ENCODE measurements at places on chromosomes 1 and 21.

DNA sequence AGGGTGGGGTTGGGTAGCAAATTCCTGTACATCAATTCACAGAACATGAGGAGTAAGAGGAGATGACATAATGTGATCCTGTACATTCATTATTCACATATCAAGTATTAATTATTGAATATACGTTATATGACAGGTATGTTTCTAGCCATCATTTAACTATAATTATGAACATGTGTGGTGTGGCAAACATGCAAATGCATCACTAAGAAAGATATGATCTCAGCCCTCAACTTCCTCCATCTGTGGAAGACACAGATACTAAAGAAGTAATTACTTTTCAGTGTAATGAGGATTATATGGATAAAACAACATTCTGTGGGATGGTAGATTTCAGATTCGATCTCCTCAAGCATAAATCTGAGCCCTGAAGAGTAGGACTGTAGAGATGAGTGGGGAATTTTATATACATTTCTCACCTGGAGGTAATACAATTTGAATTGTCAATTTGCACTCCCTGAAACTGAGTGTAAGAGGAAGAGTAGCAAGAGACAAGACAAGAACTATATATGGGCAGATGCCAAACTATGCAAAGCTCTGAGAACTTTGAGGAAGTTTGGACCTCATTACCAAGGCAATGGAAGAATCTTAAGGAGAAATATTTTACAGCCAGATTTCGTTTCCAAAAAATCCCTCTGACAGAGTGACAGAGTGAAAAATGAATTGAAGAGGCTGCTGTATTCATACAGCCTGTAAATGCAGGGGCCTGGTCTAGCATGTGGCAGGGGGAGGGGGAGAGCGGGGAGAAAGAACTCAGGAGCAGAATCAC is 275.5 kb downstream of the TPR start:
- no peak for DNase-seq

DNA sequence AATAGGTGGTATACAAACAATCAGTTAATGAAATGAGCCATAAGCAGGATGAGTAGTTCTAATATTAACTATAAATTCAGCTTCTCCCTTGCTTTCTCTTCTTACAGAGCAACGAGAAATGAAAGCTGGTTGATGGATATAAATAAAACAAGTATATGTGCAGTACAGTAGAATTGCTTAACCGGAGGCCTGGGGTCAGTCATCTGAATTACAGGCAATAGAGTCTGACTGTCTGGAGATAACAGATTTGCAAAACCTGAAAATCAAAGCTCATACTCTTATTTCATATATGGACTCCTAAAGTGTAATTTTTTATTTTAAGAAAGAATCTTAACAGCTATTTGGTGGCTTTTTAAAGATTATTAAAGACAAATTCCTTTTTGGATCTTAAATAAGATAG is 43.1 kb upstream of the SGIP1 start:
- no peak for DNase-seq

GRCh38 chr1:206586501-206587445 is 25.5 kb downstream of the EIF2D start:
- DNase-seq = no peak

DNA sequence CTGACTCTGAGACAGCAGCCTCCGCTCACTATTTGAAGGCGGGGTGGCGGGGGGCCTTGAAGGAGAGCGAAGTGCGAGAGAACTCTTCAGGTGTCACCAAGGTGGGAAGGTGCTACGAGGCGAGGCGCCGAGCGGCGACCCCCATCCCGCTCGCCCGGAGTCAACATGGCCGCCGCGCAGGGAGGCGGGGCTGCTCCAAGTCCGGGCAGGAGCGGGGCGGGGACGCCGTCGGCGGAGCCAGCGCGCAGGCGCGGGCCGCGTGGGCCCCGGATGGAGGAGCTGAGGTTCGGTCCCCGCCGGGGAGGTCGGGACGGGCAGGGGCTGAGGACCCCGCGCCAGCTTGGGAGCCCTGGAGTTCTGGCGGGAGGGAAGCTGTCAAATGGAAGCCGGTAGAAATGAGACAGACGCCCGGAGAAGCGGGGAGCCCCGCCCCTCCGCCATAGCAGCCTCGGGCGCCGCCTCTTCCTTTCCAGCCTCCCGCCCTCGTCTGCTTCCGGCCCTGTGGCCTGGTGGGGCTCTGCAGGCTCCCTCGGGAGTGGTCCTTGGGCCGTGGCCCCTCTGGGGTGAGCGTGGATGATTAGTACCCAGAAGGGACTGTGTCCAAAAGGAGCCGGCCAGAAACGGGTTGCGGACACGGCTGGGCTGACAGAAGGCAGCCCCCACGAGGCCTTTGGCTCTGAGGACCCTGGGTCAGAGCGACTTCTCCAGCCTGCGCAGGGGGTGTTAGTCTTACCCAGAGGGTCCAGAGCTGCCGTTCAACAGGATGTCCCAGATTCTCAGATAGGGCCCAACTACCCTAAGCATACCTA is at the start of gene PIGV:
PIGV (plus strand) TSS at position 245 of the 809 bp plus-strand sequence. CDS start 2,866 bp downstream, outside the sequence.
- peak; percentile 79 for DNase-seq

- no peak for DNase-seq
These were observed 2.6 kb downstream of the RER1 start for GRCh38 chr1:2394220-2394619.

GRCh38 chr1:197399755-197400521 is 131.9 kb downstream of the CRB1 start:
- peak; percentile 43 for DNase-seq

- DNase-seq = peak; percentile 64
These were observed 7.1 kb upstream of the CLDN19 start for GRCh38 chr1:42747125-42747524.

DNA sequence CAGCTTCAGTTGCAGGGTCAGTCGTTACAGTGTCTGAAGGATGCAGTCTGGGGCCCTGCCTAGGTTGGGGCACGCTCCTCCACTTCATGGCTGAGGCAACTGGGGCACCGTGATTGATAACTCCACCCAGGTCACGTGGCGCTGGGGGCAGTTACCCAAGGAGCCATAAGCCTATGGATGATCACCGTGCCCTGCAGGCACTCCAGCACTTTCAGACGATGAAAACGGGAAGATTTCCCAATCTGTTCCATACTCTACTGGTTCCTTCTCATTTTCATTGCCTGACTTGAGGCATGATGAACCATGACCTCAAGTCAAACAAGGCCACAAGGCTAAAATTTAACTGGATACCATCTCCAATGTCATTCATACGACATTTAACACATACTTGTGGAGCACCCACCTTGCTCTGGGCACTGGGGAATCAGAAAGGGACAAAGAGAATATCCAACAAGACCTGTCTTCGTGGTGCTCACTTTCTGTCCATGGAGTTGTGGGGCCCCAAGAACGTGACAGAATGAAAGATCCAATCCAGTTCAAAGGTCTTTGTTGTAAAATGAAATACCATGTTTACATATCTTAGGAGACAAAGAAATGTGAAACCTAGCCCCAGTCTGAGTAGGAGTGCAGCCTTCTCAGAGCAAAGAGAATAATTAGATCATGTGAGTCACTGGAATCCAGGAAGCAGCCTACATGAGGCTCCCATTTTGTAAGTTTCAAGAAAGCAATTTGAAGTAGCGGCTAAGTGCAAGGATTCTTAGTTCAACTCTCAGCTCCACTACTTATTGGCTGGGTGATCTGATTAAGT is 39.4 kb upstream of the SPOCD1 start:
- no peak for DNase-seq

DNA sequence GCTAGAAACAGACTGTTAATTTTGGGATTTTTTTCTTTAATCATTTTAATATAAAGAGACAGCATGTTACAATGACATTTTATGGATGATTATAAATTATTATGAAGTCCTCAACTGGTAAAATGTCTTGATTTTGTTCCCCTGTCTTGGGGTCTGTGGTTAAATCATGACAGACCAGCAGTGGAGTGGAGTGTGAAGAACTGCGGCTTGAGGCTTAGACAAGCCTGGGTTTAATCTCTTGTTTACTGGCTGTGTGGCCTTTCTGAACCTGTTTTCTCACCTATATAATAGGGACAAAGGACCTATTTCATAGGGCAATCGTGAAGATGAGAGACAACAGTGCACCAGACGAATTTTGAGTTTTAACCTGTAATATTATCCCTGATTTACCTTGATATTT is 1.8 kb upstream of the UMODL1 start:
- DNase-seq = no peak

DNA sequence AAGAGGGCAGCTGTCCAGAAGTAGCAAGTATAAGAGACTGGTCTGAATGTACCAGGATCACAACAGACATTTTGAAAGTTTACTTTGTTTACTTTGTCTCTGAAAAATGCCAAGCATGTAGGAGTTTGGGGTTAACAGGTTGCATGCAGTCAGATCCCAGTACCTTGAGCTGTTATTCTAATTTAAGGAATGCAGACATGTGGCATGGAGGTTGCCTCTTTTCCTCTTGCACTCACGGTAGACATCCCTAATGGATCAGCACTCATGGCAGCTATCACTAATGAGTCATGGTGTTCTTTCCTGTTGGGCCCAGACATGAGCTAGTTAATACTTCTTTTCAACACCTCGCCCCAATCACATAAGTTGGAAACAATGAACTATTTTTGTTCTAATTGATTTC is 67.3 kb downstream of the GADD45A start:
- DNase-seq = no peak

DNA sequence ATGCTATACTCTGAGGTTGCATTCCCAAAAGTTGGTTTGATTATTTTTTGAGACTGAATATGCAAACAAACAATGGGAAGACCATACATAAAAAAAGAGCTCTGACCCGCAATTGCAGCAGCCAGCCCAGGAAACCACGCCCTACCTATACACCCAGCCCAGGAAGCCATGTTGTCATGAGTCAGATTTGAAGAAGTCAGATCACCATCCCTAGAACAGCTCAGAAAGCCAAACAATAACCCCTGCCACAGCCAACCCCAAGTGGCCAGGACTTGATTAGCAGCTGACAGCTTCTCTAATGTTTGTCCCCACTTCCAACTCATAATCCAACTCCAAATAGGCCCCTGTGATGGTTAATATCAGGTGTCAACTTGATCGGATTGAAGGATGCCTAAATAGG is 621.9 kb downstream of the NPHP4 start:
- no peak for DNase-seq

DNA sequence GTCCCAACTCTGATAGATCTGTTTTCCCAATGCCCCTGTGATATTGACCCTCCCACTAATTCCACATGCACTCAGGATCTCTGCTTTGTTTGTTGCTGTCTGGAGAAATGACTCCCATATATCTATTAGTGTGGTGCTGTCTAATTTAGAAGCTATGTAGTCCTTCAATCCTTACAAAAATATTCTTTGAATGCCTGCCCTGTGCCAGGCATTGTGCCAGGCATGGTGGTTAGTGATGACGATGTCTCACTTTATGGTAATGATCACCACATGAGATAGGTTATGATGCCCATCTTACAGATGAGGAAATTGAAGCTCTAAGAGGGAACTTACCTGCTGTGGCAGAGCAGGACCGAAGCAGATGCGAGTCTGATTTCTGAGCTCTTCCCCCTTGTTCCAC is 12.9 kb downstream of the MYOG start:
- DNase-seq = no peak

DNA sequence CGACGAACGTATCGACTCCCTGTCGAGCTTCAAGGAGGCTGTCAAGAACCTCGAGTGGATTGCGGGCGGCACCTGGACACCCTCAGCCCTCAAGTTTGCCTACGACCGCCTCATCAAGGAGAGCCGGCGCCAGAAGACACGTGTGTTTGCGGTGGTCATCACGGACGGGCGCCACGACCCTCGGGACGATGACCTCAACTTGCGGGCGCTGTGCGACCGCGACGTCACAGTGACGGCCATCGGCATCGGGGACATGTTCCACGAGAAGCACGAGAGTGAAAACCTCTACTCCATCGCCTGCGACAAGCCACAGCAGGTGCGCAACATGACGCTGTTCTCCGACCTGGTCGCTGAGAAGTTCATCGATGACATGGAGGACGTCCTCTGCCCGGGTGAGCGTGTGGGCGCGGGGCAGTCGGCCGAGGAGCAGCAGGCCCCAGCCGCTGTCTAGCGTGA is 28.0 kb downstream of the COL6A2 start:
- no peak for DNase-seq

DNA sequence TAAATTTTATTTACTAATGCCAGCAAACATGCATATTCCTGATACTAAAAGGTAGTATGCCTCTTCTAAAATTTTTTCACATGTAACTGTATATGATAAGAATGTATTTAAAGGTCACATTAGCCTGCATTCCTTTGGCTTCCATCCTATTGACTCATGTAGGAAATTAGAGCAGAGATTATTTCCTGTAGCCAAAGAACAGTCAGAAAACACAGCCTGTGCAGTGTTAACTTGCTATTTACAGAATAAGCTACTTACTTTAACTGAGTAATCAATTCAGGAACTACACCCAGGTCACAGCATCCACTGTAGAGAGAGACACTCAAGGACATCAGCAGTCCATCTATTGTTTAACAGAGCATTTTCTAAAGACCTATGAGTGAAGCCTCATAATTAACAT is 154.5 kb upstream of the ADGRL4 start:
- DNase-seq = no peak

DNA sequence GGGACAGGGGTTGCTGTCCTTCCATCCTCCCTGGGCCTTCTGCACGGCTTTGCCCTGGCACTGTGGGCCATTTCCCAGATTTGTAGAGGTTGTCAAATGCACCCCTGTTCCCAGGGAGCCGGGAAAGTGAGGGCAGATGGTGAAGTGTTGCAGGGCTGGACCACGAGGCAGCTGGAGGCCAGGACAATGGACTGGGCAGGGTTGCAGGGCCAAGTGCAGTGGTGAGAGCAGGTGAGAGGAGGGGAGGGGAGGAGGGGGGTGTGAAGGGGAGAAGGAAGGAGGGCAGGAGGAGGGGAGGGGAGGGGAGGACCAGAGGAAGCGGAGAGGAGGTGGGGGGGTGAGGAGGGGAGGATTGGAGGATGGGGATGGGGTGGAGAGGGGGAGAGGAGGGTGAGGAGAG is 443.9 kb downstream of the CAMTA1 start:
- no peak for DNase-seq

DNA sequence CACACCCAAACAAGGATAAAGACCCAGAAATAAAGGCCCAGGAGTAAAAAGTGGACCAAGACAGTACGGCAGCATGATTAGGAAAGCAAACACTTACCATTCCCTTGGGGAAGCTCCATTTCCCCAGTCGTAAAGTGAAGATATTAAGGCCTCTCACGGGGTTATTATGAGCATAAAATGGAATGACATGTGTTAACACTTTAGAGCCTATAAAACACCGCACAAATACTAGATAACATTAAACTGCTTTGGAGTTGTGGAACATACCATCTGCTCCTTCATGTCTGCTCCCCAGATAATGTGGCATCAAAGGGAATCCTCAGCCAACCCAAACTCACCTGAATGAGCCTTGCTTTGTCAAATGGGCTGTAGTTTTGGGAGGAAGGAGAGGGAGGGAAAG is 8.9 kb upstream of the ITLN2 start:
- DNase-seq = peak; percentile 13

DNA sequence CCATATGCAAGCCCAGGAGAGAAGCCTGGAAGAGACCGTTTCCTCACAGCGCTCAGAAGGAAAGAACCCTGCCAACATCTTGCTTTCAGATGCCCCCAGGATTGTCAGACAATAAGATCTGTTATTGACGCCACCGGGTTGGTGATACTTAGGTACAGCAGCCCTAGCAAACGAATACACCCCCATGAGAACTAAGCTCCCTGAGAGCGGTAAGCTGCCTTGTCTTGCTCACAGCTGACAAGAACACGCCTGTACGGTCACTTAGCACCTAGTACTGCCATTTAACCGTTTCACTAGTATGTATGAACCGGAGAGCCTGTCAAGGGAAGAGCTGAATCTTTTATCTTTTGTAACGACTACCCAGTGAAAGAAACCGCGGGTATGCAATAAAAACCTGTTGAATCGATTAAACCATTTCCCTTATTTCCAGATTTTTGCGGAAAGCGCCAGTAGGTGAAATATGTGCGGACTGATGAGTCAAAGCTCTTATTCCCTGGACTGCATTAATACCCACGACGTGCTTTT is 619 bp upstream of the ZBTB8B start:
- DNase-seq = no peak

GRCh38 chr21:38524168-38525153 is 26.2 kb upstream of the ERG start:
- no peak for DNase-seq

Measured in NCI-H524 (cell line).